Bronchus fibroblast of lung (primary cell): ENCODE measurements at places on chromosomes 2 and 18. TPM values are rescaled to one million over a fixed set of nuclear protein-coding genes. Genes with fewer than 3 reads are reported as not detected.

OTOS gene
- not detected in 2 replicates for total RNA-seq

ALPG gene
- not detected in 2 replicates for total RNA-seq

IL1A gene
- under 0.01 TPM in 1 of 2 replicates, not detected in the other for total RNA-seq

PLCL1 gene
- total RNA-seq, result under 0.01 and 0.17 TPM in 2 replicates

UBR3 gene
- 9.1 and 10.4 TPM in 2 replicates for total RNA-seq

SLC40A1 gene
- 1.7 and 2.1 TPM in 2 replicates for total RNA-seq

GPR17 gene
- not detected in 2 replicates for total RNA-seq

COPS8 gene
- 154 and 179 TPM in 2 replicates for total RNA-seq

STEAP3 gene
- total RNA-seq, result 30.8 and 31.2 TPM in 2 replicates

GYPC gene
- total RNA-seq, result 100 and 106 TPM in 2 replicates

OBSL1 gene
- total RNA-seq, result 32.0 and 32.1 TPM in 2 replicates

MLPH gene
- total RNA-seq, result 26.6 and 27.2 TPM in 2 replicates
